ENCODE measurements at places on chromosomes 6 and 20. TPM values are rescaled to one million over a fixed set of nuclear protein-coding genes. Genes with fewer than 3 reads are reported as not detected.

The ULBP2 gene
- total RNA-seq = 0.21 TPM

The MAK gene
- 0.97 TPM for total RNA-seq

The EYA4 gene
- 8.8 TPM for total RNA-seq

The SLC17A2 gene
- total RNA-seq = not detected

The GTPBP2 gene
- 17.9 TPM for total RNA-seq

The WFDC5 gene
- total RNA-seq = not detected

DNA sequence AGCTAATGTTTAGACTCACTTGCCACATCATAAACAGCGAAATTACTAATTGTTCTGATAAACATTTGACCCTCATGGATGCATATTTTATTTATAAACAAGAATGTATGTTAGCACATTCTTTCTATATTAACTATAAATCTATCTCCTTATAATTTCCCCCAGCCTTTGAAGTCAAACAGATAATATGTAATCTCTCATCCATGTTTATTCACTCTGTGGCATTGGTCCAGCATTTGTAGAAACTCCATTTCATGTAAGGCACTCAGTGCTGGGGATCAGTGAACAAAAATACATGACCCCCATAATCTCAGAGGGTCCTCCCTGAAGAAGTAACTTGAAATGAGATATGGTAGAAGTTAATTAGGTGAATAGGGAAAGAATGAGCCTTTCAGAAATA is 856.9 kb downstream of the EYS start:
- no peaks in the 10 kb centered on the region for H3K36me3 ChIP-seq
- H3K4me3 ChIP-seq = no peak overlapping the region
- no peak for DNase-seq
- H3K4me1 ChIP-seq = no peaks in the 10 kb centered on the region
- no peak overlapping the region for H3K27ac ChIP-seq

DNA sequence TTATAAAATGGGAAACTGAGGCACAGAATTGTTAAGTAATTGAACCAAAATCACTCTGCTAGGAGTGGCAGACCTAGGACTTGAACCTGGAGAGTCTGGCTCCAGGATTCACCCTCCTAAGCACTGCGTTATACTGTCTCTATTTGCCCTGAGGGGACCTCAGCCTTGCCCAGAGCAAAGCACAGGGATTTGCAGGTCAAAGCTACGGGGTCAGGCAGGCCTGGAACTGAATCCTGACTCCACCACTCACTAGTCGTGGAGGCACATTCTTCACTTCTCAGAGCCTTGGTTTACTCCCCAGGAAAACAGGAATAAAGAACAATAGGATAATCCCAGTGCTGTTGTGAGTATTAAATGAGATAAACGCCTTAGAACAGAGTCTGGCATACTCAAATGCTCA is 19.4 kb downstream of the KCNK15 start:
- H3K4me1 ChIP-seq = no peaks in the 10 kb centered on the region
- H3K4me3 ChIP-seq = no peak overlapping the region
- no peak for DNase-seq
- H3K27me3 ChIP-seq = no peaks in the 10 kb centered on the region
- H3K36me3 ChIP-seq = no peaks in the 10 kb centered on the region
- H3K27ac ChIP-seq = no peak overlapping the region

- no peaks in the 10 kb centered on the region for H3K4me1 ChIP-seq
- DNase-seq = no peak
- no peak overlapping the region for H3K4me3 ChIP-seq
- H3K27ac ChIP-seq = no peak overlapping the region
Observed at GRCh38 chr20:1711826-1712601, 54.4 kb upstream of the SIRPG start.

- no peak overlapping the region for H3K4me3 ChIP-seq
- no peak overlapping the region for H3K27ac ChIP-seq
- H3K4me1 ChIP-seq = no peaks in the 10 kb centered on the region
- no peak for DNase-seq
- H3K36me3 ChIP-seq = no peaks in the 10 kb centered on the region
Observed at GRCh38 chr20:4507288-4507719, 214.4 kb upstream of the PRND start.

DNA sequence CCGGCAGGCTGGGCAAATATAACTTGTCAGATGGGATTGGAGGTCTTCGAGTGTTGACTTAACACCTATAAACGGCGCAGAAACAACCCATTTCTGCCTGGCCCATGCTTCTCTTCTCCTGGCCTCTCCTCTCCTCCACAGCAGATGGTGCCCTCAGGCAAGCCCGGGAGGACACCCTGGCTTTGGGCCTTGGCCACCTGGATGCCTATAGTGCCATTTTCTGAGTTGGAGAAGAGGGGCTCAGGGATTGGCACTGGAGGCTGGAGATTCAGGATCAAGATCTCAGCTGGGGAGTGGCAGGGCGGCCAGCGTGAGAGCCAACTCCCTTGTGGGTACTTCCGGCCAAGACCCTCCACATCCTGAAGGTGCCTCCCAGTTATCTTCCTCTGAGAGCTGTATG is 211.9 kb upstream of the PMEPA1 start:
- H3K27me3 ChIP-seq = no peaks in the 10 kb centered on the region
- no peaks in the 10 kb centered on the region for H3K36me3 ChIP-seq
- peaks cover 5% of the 10 kb centered on the region for H3K4me1 ChIP-seq
- DNase-seq = no peak

- H3K4me3 ChIP-seq = no peak overlapping the region
- H3K27me3 ChIP-seq = no peaks in the 10 kb centered on the region
- H3K27ac ChIP-seq = no peak overlapping the region
- H3K4me1 ChIP-seq = no peaks in the 10 kb centered on the region
- no peak for DNase-seq
Observed at GRCh38 chr20:57918551-57918950, 208.7 kb upstream of the PMEPA1 start.

GRCh38 chr6:14428269-14428668 is 310.7 kb downstream of the CD83 start:
- no peaks in the 10 kb centered on the region for H3K36me3 ChIP-seq
- no peak for DNase-seq
- no peaks in the 10 kb centered on the region for H3K27me3 ChIP-seq
- no peak overlapping the region for H3K27ac ChIP-seq
- no peak overlapping the region for H3K4me3 ChIP-seq

GRCh38 chr20:16576219-16576618 is 3.0 kb upstream of the KIF16B start:
- H3K27ac ChIP-seq = no peak overlapping the region
- no peaks in the 10 kb centered on the region for H3K4me1 ChIP-seq
- DNase-seq = no peak
- no peak overlapping the region for H3K4me3 ChIP-seq
- H3K27me3 ChIP-seq = no peaks in the 10 kb centered on the region

DNA sequence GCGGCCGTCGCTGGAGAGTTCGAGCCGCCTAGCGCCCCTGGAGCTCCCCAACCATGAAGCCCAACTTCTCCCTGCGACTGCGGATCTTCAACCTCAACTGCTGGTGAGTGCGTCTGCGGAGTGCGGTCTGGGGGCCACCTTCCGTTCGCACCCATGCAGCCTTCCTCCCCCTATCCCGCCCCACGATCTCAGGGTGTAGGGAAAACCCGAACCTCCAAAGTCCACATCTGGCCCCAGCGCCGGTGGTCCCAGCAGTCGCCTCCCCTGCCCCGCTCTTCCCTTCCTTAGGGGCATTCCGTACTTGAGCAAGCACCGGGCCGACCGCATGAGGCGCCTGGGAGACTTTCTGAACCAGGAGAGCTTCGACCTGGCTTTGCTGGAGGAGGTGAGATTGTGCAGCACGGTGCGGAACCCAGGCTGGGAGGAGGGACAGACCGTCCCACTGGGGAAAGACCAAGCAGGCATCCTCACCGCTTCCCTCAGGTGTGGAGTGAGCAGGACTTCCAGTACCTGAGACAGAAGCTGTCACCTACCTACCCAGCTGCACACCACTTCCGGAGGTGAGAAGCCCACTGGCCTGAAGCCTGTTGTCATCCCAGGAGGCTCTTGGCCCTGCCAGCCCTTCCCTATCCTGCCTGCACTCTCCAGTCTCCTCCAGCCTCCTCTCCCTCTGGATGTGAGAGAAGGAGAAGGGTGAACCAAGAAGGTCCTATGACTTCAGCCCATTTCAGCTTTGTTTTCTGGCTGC is 719 bp downstream of the SMPD2 start:
- H3K36me3 ChIP-seq = no peaks in the 10 kb centered on the region
- H3K27ac ChIP-seq = peak overlapping the region; percentile 91
- no peaks in the 10 kb centered on the region for H3K27me3 ChIP-seq
- no peaks in the 10 kb centered on the region for H3K4me1 ChIP-seq
- peak overlapping the region; percentile 68 for H3K4me3 ChIP-seq

DNA sequence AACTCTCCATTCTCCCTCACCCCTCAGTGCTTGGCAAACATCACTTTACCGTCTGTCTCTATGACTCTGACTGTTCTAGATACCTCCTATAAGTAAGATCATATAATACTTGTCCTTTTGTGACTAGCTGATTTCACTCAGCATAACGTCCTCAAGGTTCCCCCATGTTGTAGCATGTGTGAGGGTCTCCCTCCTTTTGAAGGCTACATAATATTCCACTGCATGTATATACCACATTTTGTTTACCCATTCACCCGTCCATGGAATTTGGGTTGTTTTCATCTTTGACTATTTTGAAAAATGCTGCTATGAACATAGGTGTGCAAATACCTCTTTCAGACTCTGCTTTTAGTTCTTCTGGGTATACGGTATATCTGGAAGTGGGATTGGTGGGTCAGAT is 28.3 kb downstream of the CTCFL start:
- H3K4me3 ChIP-seq = no peak overlapping the region
- no peak for DNase-seq
- H3K36me3 ChIP-seq = no peaks in the 10 kb centered on the region
- H3K27ac ChIP-seq = no peak overlapping the region

DNA sequence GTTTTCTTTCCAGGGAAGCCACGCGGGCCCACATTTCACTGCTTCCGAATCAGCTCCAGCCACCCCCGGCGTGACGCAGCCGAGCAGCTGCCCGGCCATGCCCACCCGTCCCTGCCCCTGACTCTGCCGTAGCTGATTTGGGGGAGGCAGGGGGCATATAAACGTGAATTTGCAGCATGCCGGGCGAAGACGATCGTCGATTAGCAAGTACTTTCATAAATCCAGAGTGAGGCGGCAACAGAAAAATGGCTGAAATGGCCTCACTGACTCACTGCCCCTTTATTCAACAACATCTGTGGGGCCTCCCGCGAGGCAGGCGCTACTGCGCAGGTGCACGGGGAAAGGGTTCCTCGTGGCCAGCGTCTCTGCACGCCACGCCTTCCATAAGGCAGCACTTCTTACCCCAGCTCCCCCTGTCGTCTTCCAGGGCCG is 118.0 kb downstream of the DLL1 start:
- no peaks in the 10 kb centered on the region for H3K27me3 ChIP-seq
- H3K4me3 ChIP-seq = no peak overlapping the region

DNA sequence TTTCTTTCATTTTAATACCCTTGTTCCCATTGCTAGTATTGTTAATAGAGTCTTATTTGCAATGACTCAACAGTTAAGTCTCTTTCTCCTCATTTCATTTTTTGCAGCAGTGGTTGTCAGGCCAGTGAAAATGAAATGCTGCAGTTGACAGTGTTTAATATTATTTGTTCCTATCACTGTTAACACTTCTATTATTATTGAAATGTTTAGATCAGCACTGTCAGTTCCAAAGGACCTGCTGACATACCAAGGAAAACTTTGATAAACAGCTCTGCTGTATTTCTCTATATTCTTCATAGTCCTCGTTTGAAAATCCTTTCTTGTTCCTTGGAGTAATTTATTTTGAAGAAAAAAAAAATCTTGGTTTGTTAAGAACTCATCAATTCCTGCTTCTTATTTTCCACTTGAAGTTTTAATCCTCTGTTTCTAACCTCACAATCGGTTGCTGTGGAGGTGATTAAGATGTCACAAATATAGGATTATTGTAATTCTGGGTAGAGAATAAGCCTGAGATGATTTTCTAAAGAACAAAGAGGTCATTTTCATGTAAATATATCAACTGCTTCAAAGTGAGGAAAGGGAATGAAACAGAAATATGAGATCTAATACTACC is 1065.9 kb upstream of the CITED2 start:
- no peak for DNase-seq
- no peaks in the 10 kb centered on the region for H3K36me3 ChIP-seq
- H3K4me3 ChIP-seq = no peak overlapping the region
- no peaks in the 10 kb centered on the region for H3K27me3 ChIP-seq
- H3K4me1 ChIP-seq = no peaks in the 10 kb centered on the region
- H3K27ac ChIP-seq = no peak overlapping the region

GRCh38 chr6:113875470-113875869 is 18.3 kb downstream of the MARCKS start:
- H3K4me1 ChIP-seq = no peaks in the 10 kb centered on the region
- no peak overlapping the region for H3K4me3 ChIP-seq
- no peak overlapping the region for H3K27ac ChIP-seq

DNA sequence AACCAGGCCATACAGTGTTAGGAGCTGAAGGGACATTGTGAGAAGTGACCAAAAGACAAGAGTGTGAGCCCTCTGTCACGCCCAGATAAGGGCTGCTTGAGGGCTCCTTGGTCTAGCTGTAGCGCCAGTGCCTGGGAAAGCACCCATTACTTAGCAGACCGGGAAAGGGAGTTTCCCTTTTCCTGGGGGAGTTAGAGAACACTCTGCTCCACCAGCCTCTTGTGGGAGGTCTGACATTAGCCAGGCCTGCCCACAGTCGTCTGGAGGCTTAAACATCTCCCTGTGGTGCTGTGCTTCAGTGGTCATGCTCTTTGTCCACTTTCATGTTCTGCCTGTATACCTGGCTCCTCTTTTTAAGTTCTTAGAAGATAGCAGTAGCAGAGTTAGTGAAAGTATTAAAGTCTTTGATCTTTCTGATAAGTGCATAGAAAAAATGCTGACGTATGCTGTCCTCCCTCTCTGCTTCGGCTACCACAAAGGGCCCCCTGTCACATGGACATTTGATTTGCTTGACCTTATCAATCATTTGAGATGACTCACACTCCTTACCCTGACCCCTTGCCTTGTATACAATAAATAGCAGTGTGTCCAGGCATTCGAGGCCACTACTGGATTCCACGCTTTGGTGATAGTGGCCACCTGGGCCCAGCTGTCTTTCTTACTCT is 201.5 kb upstream of the ECI2 start:
- no peak overlapping the region for H3K4me3 ChIP-seq
- DNase-seq = peak; percentile 55
- H3K27me3 ChIP-seq = no peaks in the 10 kb centered on the region
- no peaks in the 10 kb centered on the region for H3K4me1 ChIP-seq
- H3K27ac ChIP-seq = no peak overlapping the region
- no peaks in the 10 kb centered on the region for H3K36me3 ChIP-seq

- H3K27me3 ChIP-seq = no peaks in the 10 kb centered on the region
- DNase-seq = no peak
- H3K27ac ChIP-seq = no peak overlapping the region
- H3K36me3 ChIP-seq = no peaks in the 10 kb centered on the region
- H3K4me1 ChIP-seq = no peaks in the 10 kb centered on the region
Observed at GRCh38 chr6:15763837-15764236, 101.0 kb upstream of the DTNBP1 start.

DNA sequence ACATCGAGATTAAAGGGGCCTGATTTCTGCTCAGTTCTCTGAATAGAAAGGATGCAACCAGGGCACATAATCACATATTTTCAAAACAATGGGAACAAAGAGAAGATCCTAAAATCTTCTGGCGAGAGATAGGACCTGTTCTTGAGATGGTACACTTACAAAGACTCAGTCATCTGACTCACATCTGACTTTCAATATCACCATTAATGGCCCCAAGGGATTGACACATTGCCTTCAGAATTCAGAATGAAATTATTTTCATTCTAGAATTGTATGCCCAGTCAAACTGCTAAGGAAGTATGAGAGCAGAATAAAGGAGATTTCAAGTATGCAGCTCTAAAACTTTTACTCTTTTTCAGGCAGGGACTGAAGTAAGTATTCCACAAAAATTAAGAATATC is 240.7 kb upstream of the POU3F2 start:
- no peak overlapping the region for H3K27ac ChIP-seq
- no peak for DNase-seq
- H3K36me3 ChIP-seq = no peaks in the 10 kb centered on the region
- no peak overlapping the region for H3K4me3 ChIP-seq
- no peaks in the 10 kb centered on the region for H3K27me3 ChIP-seq
